ENCODE measurements at places on chromosomes 1 and 21.

GRCh38 chr1:25760871-25761270 lies 39.1 kb upstream of the SELENON start:
- DNase-seq = no peak

DNA sequence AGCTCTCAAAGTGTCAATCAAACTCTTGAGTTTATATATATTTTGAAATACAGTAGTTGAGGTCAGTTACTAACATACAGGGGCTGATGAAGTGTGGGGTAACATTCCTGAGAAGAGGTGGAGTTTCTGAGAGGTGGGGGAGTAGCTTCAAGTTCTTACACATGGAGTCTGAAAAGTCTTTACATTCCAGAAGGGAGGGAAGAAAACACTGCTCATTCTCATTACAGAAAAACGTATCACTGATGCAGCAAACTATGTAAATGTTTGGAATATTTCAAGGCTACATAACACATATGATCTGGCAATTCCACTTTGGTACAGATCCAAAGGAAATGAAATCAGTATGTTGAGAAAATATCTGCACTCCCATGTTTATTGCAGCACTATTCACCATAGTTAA lies 1065.8 kb upstream of the B3GALT2 start:
- DNase-seq = no peak

DNA sequence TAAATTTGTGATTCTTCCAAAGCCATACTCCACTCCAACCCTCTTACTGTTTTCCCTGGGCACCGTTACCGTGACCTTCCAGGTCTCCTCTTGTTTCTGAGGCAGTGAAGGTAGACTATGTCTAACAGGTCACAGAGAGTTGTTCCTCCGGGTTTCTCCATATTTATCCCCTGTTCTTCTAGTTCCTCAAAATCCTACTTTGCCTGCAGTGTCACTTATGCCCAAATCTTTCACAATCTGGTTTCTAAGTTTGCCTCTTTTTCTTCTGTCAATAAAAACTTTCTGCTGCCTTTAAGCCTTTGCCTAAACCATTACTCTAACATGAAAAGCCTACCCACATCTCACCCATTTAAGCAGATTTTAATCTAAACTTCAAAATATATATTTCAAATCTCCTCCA lies 87.7 kb downstream of the C4BPA start:
- no peak for DNase-seq

- DNase-seq = no peak
Measured at GRCh38 chr1:33181921-33182341, at the start of gene TRIM62. Gene TRIM62 (minus strand): TSS chr1:33182043. CDS start chr1:33181432, 611 bp downstream.

DNA sequence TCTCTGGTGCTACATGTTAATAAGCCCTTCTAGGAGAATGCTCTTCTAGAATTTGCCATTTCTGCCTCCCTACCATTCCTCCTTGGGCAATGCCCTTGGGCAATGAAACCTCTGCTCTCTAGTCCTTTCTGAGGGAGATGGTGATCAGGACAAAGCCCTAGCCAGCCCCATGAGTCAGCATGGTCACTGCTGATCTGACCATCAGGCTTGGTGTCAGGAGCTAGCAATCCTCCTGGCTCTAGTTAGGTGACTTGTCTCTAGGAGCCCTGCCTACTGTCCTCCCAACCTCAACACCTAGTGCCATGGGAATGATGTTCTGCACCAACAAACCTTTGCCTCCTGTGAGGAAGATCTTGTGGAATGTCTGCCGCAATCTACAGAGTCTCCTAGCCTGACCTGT lies 89.8 kb downstream of the NMNAT2 start:
- DNase-seq = no peak

DNA sequence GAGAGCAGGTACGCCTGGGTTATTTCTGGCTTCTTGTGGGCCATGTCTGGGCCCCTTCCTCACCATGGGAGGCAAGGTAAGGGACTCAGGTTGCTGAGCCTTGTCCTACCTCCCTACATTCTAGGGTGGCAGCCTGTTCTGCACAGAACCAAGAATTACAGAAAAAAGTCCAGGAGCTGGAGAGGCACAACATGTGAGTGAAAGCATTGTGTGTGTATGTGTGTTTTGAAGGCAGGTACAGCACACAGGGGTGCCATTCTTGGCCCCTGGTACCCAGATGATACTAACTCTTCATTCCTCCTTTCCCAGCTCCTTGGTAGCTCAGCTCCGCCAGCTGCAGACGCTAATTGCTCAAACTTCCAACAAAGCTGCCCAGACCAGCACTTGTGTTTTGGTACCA lies 4.4 kb downstream of the JTB start:
- DNase-seq = no peak

DNA sequence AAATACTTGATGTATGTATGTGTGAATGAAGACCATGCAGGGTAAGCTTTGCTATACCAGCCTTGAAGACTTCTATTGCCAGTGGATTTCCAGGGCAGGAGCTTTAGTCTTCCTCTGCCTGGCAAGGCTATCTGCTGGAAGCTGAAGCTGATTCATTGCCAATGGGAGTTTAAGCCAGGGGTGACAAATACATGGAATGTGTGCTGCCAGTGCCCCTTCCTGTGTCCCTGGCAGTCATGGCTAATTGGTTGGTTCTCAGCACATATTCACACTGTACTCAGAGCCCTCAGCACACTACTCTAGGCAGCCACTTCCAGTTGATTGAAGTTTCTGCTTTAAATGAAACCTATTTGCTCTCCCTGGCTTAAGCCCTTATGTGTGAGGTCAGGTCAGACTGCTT lies 1.5 kb downstream of the ZSCAN20 start:
- no peak for DNase-seq

- no peak for DNase-seq
Measured at GRCh38 chr1:33228935-33229487, 27.3 kb upstream of the ZNF362 start.

- DNase-seq = no peak
Measured at GRCh38 chr1:27257155-27257554, 22.7 kb downstream of the WDTC1 start.

DNA sequence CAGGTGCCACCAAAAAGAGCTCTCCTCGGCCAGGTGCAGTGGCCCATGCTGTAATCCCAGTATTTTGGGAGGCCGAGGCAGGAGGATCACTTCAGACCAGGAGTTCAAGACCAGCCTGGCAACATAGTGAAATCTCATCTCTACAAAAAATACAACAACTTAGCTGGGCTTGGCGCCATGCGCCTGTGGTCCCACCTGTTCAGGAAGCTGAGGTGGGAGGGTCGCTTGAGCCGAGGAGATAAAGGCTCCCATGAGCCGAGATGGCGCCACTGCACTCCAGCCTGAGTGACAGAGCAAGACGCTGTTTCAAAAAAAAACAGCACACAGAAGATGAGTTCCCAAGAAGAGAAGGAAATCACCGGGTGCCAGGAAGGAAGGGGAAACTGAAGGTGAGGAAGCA lies 67.0 kb downstream of the CHD5 start:
- no peak for DNase-seq

- DNase-seq = no peak
Measured at GRCh38 chr1:39829791-39830533, 41.3 kb upstream of the BMP8B start.

DNA sequence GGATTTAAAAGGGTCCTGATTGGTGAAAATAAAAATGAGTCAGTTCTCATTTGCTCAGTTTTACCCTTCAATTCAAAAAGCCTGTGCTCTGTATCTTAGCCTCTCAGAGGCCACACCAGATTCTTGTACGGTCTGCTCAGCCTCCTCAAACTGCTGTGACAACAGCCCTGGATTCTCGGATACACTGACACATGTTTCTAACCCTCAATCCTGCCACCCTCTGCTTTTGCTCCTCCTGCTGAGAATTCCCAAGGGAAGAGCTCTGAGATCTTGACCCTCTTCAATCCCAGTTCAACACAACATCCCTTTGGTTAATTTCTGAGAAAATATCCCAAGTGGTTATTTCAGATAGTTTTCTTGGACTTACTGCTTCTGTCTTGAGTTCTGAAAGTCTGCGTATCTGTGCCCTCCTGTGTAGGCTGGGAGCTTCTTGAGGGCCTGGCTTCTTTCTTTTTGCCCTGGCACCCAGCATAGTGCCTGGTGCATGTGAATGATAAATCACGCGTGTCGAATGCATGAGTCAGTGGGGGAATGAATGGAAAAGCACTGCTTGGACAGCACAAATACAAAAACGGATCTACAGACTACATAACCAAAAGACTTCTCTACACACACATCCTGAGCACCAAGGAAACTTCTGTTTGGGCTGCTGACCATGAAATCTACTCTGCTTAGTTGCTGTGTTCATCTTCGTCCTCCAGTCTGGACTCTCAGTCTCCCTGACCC lies 24.5 kb downstream of the IRF2BP2 start:
- DNase-seq = peak; percentile 79

- no peak for DNase-seq
Measured at GRCh38 chr1:71788113-71788512, 494.2 kb downstream of the NEGR1 start.

- DNase-seq = no peak
Measured at GRCh38 chr1:183461350-183461749, 10.9 kb upstream of the SMG7 start.

DNA sequence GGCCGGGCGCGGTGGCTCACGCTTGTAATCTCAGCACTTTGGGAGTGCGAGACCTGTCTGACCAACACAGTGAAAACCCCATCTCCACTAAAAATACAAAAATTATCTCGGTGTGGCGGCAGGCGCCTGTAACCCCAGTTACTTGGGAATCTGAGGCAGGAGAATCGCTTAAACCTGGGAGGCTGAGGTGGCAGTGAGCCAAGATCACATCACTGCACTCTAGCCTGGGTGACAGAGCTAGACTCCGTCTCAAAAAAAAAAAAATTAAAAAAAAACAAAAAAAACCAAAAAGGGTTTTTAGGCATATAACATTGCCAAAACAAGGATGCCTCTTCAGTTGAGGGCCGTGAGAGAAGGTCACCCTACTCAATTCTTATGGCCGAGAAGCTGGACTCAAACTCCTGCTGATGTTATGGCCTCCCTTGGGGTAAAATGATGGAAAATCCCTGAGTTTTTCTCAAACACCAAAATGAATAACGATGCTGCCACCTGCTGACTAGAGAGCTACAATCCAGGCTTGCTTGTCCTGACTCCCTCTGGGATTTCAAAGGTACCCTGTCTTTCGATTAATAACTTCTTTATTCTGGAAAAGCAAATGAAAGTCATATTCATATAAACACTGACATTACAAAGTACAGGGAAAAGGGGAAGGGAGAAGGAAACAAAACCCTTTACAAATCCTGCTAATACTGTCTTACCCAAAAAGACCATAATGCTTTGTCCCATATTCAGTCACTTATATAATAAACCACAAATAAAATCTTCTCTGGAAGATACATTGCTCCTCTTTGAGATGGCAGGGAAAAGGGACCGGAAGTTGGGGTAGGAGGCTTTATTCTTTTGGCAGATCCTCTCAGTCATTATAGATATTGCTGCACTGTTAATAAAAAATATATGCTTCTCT lies 10.7 kb downstream of the RAB42 start:
- no peak for DNase-seq

- no peak for DNase-seq
Measured at GRCh38 chr1:47593013-47593568, 155.2 kb downstream of the FOXD2 start.

- DNase-seq = no peak
Measured at GRCh38 chr1:151995774-151996173, 2.1 kb upstream of the S100A10 start.

DNA sequence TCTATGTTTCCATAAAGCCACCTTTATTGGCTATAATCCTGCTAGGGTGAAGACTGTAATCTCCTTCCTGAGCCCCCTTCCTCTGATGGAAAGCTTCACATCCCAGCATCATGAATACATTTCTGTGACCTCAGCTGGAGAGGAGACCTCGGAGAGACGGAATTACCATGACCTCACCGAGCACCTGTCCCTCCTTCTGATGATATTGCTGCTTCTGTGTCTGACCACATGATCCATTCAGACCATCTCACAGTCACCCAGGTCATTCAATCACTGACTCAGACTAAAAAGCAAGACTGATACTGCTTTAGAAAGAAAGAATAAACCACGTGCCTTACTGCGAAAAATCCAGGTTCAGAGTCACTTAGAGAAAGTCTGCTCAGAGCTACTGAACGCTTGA lies 8.8 kb downstream of the KCND3 start:
- DNase-seq = no peak

GRCh38 chr1:104921525-104921924 lies 1171.8 kb downstream of the AMY1C start:
- no peak for DNase-seq

DNA sequence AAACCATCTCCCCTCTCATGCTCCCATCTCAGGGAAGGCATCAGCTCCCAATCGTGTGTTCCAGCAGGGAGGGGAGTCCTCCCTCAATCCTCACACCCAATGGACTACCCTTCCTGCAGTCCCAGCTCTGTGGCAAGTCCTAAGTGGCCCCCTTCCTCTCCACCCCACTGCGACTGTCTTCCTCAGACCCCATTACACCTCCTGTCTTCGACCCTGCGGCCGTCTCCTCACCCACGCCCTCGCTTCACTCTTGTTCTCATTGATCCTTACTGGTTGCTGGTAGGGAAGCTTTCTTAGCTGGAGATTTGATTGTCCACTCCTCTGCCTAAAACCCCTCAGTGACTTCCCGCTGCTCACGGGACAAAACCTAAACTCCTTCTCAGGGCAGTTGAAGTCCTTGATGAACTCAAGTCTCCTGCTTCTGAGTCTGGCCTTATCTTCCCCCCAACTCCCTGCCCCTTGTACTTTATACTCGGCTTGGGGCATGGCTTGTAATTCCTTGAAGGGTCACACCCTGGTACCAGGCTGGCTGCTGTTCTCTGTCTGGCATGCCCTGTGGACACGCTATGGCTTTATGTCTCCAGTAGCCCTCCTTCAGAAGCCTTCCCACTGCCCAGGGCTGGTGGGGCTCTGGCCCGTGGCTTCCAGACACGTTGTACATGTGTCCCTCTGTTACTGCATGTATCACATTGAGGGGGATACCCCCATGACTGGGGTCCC lies 2.3 kb upstream of the EPS8L3 start:
- no peak for DNase-seq

DNA sequence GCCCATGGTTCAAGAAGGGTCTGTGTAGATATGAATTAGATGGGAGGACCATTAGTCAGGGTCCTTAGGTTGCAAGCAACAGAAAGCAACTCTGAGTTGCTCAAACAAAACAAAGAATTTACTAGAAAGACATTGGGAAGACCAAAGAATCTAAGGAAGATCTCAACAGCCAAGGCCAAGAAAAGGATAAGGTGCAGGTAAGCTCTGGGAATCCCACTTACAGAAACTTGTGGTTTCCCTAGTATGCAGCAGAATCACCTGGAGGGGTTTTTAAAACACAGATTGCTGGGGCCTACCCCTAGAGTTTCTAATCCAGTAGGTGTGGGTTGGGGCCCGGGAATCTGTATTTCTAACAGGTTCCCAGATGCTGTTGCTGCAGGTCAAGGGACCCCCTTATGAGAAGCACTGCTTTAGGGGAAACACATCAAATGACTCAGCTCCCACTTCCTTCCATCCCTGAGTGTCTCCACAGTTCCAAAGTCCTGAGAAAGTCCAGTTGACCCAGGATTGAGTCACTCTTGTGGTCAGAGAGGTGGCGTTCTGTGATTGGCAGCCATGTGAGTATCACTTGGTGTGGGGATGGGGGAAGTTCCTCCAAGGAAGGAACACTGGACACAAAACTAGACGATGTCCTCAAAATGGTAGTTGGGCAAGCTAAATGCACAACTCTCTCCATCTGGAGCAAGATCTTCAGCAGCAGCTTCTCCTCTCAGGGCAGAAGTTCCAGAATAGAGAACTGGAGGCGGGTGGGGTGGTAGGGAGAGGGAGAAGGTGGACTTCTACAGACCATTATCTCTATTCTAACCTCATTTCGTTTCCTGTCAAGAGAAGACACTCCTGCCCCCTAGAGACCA lies 24.2 kb upstream of the EYA3 start:
- DNase-seq = no peak

- DNase-seq = no peak
Measured at GRCh38 chr1:213244664-213245091, 193.6 kb downstream of the RPS6KC1 start.

- DNase-seq = no peak
Measured at GRCh38 chr1:156053768-156054499, at the start of gene UBQLN4. Gene UBQLN4 (minus strand): TSS chr1:156053798. CDS start chr1:156053701, 97 bp downstream.
